Breast epithelium (tissue), 4 donors: ENCODE measurements at places on chromosomes 1 and 21. TPM values are rescaled to one million over a fixed set of nuclear protein-coding genes. Genes with fewer than 3 reads are reported as not detected.

DNA sequence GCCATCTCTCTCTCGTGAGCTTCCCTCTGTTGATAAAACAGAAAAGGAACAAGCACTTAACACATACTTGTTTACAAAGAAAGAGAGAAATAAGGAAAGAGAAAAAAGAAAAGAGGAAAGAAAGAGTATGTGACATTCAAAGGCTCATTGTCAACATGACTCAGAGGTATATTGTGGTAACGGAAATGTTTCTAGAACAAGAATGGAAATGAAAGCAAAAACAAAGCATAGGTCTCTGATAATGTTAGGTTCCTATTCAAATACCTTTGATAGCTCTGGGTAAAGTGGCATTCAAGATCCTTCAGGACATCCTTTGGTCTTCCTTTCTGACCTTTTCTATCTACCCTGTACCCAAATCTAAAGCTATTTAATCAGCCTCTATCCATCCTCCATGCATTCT is 67.4 kb upstream of the DMRTA2 start:
- H3K36me3 ChIP-seq: no peaks in the 10 kb centered on the region
- DNase-seq: no peak
- H3K4me3 ChIP-seq: no peak overlapping the region

GRCh38 chr1:62333441-62333840 is 14.2 kb upstream of the KANK4 start:
- H3K4me3 ChIP-seq: no peak overlapping the region
- no peak overlapping the region for H3K27ac ChIP-seq
- no peak for DNase-seq
- no peaks in the 10 kb centered on the region for H3K27me3 ChIP-seq
- no peaks in the 10 kb centered on the region for H3K4me1 ChIP-seq

DNA sequence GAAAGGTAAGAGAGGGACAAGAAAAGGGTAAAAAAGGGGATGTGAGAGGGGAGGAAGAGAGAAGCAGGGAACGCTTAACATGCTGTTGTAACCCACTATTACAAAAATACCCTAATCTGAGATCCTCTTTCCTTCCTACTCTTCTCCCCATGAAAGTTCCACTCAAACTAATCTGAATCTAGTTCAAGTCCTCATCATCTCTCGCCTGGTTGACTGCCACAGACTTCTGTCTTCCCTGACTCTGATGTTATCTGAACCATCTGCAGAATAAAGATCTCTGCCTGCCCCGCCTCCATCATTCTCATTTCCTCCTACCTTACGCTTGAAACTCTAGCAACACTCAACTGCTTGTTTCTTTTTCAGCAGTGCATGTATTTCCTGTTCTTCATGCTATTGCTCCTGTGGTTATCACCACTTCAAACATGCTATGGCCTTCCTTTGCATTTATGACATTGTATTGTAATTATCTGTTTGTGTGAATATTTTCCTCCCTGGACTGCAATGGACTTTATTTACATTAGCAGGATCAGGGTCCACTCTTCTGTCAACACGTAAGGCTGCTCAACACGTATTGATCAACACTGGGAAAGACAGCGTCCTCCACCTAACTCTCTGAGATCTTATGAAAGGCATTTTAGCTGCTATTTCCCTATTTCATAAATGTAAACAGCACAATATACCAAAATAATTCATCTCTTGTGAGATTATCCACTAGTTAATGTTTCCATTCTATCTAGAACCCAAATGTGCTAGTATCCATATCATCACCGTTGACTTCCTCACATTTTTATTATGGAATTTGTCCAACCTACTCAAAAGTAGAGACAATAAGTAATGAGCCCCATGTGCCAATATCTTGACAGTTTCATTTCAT is 215.5 kb upstream of the USP25 start:
- no peak overlapping the region for H3K27ac ChIP-seq
- H3K4me1 ChIP-seq: no peaks in the 10 kb centered on the region

- H3K36me3 ChIP-seq: no peaks in the 10 kb centered on the region
- H3K4me1 ChIP-seq: no peaks in the 10 kb centered on the region
- H3K4me3 ChIP-seq: peak overlapping the region; percentile 15
- H3K27me3 ChIP-seq: peaks cover 18% of the 10 kb centered on the region
- H3K27ac ChIP-seq: no peak overlapping the region
Observed at GRCh38 chr1:26155370-26156284, 3.3 kb upstream of the FAM110D start.

DNA sequence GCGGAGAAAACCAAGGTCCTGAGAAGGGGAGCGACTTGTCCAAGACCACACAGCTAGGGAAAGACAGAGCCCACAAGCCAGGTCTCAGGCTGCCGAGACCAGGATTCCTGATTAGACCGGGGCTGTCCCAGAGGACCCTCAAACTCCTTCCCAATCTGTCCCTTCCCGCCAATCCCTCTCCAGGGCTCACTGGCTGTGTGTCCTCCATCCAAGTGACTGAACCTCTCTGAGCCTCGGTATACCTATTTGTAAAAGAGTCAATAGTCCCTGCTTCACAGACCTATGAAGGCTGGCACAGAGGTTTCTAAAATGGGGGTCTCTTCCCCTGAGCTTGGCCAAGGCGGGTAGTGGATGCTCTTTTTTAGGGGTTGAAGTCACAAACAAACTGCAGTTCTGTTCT is 56.6 kb downstream of the PAX7 start:
- H3K36me3 ChIP-seq: no peaks in the 10 kb centered on the region
- no peak overlapping the region for H3K4me3 ChIP-seq
- peaks cover 22% of the 10 kb centered on the region for H3K27me3 ChIP-seq
- DNase-seq: no peak

DNA sequence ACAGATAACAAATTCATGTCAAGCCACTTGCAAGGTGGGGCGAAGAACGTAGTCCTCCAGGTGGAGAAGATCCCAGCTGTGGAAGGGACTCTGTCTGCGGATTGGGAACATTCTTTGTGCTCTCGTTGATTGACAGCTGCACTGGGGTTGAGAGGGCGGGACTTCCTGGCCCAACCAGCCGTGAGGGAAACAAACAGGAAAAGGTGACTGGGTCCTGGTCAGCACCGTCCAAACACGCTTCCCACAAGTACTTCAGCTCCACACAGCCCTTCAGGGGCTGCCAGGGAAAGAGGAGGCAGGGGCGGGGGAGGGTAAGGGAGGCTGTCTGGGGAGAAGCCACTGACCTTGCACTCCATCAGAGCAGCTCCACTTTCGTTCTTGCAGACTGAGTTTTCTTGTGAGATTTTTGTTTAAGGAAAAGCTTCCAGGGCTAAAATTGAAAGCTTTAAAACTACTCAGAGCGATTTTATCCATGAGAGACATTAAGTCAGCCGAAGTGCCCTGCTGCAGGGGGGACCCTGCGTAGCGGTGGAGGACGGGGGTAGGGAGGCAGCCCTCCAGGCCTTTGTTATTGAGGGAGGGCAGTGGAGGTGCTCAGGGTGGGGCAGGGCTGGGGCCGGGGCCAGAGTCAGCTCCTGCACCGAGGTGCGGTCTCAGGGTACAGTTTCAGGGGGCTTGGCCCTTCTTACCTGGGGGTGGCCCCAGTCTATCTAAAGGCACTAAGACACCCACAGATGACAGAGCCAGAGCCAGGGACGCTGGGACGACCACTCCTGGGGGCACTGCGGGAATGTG is 21.6 kb upstream of the STUM start:
- H3K27ac ChIP-seq: peak overlapping the region; percentile 25
- no peak for DNase-seq
- H3K36me3 ChIP-seq: no peaks in the 10 kb centered on the region
- no peaks in the 10 kb centered on the region for H3K27me3 ChIP-seq

GRCh38 chr1:202011994-202012393 is 1.6 kb downstream of the ELF3 start:
- H3K27me3 ChIP-seq: no peaks in the 10 kb centered on the region
- peak overlapping the region; percentile 71 for H3K4me3 ChIP-seq
- peak overlapping the region; percentile 96 for H3K27ac ChIP-seq
- no peaks in the 10 kb centered on the region for H3K36me3 ChIP-seq
- no peaks in the 10 kb centered on the region for H3K4me1 ChIP-seq

GRCh38 chr21:29546071-29546470 is 247.3 kb downstream of the BACH1 start:
- no peak overlapping the region for H3K4me3 ChIP-seq
- H3K36me3 ChIP-seq: no peaks in the 10 kb centered on the region
- H3K27me3 ChIP-seq: no peaks in the 10 kb centered on the region
- DNase-seq: no peak
- H3K27ac ChIP-seq: no peak overlapping the region

GRCh38 chr1:174135211-174135610 is 24.1 kb upstream of the RABGAP1L start:
- H3K36me3 ChIP-seq: no peaks in the 10 kb centered on the region
- H3K4me3 ChIP-seq: no peak overlapping the region
- no peak overlapping the region for H3K27ac ChIP-seq
- no peaks in the 10 kb centered on the region for H3K27me3 ChIP-seq
- H3K4me1 ChIP-seq: no peaks in the 10 kb centered on the region
- no peak for DNase-seq

DNA sequence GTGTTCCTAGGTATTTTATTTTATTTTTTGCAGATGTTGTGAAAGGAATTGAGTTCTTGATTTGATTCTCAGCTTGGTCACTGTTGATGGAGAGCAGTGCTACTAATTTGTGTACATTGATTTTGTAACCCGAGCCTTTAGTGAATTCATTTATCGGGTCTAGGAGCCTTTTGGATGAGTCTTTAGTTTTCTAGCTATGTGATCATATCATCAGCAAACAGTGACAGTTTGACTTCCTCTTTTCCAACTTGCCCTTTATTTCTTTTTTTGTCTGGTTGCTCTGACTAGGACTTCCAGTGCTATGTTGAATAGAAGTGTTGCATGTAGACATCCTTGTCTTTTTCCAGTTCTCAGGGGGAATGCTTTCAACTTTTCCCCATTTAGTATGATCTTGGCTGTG is 138.9 kb downstream of the LHX8 start:
- no peaks in the 10 kb centered on the region for H3K27me3 ChIP-seq
- no peaks in the 10 kb centered on the region for H3K36me3 ChIP-seq
- no peak for DNase-seq
- H3K4me1 ChIP-seq: no peaks in the 10 kb centered on the region

DNA sequence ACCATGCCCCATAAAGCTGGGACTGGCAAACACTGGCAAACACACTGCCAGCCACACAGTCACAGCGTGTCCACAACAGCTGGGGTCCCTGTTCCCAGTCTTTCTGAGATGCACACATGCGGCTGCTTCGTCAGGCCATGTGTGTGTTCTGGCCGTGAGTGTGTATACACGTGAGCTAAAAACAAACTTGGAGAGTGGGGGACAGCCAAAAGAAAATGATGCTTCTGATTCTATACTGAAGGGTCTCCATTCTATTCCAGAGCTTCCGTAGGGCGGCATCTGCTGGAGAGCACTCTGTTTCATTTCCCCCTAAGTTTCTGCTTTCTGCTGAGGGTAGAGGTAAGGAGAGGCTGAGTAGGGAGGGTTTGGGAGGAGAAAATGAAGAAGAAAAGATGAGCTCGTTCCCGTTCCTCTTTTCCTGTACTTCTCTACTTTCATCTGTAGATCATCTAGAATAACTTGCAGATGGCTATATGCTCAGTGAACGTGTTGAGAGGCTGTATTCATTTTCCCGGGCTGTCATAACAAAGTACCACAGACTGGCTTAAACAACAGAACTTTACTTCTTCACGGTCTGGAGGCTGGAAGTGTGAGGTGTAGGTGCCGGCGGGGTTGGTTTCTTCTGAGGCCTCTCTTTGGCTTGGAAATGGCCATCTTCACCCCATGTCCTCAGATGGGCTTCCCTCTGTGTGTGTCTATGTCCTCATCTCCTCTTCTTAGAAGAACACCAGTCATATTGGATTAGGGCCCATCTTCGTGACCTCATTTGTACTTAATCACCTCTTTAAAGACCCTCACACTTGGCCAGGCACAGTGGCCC is 151.6 kb downstream of the TOMM20 start:
- H3K4me1 ChIP-seq: peaks cover 41% of the 10 kb centered on the region
- no peaks in the 10 kb centered on the region for H3K36me3 ChIP-seq
- no peak for DNase-seq
- H3K27me3 ChIP-seq: no peaks in the 10 kb centered on the region

GRCh38 chr1:228781161-228781808 is 46.0 kb downstream of the RHOU start:
- H3K27me3 ChIP-seq: no peaks in the 10 kb centered on the region
- DNase-seq: no peak
- no peaks in the 10 kb centered on the region for H3K4me1 ChIP-seq
- no peak overlapping the region for H3K4me3 ChIP-seq
- no peaks in the 10 kb centered on the region for H3K36me3 ChIP-seq

- H3K27me3 ChIP-seq: no peaks in the 10 kb centered on the region
- H3K36me3 ChIP-seq: no peaks in the 10 kb centered on the region
- H3K4me1 ChIP-seq: no peaks in the 10 kb centered on the region
- no peak overlapping the region for H3K4me3 ChIP-seq
- H3K27ac ChIP-seq: no peak overlapping the region
- no peak for DNase-seq
Observed at GRCh38 chr1:229834230-229834629, 208.2 kb downstream of the URB2 start.

DNA sequence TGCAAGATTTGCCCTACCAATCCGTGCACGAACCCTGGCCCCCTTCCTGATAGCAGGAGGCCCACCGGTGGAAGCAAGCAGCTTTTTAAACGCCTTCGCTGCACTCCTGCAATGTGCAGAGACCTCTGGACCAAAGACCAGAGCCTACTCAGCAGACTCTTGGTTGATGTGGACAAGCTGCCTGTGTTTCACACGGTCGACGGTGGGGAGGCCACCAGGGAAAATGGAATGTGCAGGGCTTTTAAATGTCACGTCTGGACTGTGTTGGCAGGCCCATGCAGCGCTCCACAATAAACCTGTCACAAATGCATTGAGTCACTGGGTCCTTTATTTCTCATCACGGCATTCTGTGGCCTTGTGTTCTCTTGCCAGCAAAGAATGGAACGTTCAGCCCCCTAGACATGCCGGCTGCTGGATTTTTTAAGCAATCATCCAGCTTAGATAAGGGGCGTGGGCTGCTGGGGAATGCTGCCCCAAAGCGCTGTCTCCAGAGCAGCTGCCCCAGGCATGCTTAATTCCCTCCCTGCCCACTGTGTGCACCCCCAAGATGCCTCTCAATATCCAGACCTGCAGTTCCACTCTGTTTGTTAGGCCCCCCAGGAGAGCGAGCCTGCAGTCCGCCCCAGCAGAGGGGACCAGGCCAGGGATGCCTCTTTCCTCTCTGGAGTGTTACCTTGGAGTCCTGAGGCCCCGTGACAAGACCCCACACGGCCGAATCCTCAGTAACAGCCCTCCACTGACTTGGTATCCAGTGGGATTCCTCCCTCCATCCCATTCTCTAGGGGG is 71.3 kb downstream of the ATP5PO start:
- DNase-seq: no peak
- no peak overlapping the region for H3K4me3 ChIP-seq
- no peaks in the 10 kb centered on the region for H3K27me3 ChIP-seq
- no peak overlapping the region for H3K27ac ChIP-seq
- no peaks in the 10 kb centered on the region for H3K36me3 ChIP-seq
- no peaks in the 10 kb centered on the region for H3K4me1 ChIP-seq

DNA sequence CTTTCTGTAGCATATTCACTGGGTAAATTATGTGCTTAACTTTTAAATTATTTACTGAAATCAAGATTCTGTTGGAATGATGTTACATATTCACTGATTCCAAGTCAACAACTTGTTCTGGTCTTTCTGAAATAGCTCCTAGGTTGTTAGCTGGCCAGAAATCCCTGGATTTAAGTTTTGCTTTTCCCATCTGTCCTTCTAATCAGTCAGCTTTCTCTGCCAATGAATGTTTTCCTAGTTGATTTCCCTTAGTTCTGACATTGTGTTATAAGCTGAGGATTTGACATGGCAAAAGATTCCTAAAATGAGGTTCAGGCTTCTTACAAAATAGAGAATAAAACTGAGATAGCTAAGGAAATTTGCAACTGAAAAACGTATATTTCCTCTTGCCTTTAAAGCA is 1479.6 kb downstream of the MRPL39 start:
- H3K36me3 ChIP-seq: no peaks in the 10 kb centered on the region
- no peak overlapping the region for H3K27ac ChIP-seq
- no peak for DNase-seq
- H3K27me3 ChIP-seq: no peaks in the 10 kb centered on the region

The ANGPTL3 gene
- not detected for total RNA-seq

The OR10Z1 gene
- total RNA-seq: not detected

The NR0B2 gene
- total RNA-seq: not detected
